Activated T-helper 1 cell treated with anti-CD3 and anti-CD28 coated beads, Interleukin-12 subunit alpha, Interleukin-12 subunit beta, Interleukin-2, Interleukin-4 antibody, amounts not matched to agents 30 ng/mL and 10 ng/mL and 1 ng/mL, durations not matched to agents 14 hours and 24 hours and 36 hours (primary cell): ENCODE measurements at places on chromosomes 16 and 17.

DNA sequence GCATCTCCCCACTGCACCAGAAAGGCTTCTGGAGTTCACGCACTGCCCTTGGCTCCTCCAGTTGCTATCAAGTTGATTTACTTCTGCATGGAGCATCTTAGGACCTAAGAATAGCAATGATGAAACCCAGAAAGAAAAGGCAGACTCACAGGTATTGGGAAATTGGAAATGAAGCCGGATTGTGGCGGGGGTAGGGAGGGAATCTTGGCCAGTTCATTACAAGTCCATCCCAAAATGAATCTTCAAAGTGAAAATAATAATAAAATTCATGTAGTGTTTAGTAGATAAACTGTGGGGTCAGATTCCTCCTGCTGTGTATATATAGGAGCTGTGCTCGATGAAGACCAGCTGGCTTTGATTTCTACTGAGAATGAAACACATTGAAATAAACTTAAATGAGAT lies 33.7 kb downstream of the TEKT3 start:
- no peak for DNase-seq

DNA sequence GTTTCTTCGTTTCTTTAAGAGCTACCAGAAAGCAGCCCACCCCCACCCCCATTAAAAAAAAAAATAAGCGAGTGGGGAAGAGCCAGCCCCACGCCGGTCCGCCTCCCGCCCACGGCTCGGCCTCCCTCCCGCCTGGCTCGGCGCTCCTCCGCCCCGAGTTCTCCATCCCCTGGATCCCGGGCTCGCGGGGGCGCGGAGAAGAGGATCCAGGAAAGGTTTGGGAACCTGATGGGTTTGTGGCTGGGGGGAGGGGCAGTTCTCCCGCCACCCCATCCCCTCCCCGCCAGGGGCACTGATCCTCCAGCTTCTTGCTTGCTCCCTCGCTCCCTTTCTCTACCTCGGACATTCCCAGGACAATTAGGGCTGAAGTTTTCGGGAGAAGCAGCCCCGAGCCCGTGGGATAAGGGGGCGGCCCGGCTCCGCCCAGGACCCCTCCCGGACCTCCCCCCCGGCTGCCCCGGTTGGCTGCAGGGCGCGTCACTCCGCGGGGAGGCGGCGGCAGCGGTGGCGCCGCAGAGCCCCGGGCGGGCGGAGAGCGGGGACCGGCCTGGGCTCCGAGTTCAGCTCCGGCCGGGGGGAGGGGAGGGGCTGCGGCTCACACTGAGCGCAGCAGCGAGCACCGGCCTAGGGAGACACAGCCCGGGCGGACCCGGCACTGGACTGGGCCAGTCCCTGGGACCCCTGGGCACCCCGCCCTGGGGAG lies 1.0 kb upstream of the SALL1 start:
- no peak for DNase-seq

DNA sequence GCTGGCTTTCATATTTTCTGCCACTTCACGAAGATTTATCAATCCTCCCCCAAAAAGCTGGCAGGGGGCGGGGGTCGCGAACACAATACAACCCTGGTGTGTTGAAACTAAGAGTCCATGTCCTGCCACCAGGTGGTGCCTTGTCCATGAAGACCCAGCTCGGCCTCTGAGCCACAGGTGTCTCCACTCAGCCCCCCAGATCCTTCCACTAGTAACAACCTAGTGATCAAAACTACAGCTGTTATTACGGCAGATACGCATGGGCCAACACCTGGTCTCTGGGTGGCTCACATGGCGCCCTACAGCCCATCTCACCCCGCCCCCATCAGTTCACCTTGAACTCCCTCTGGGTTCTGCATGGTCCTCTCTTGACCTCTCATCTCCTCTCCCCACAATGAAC lies 27.7 kb downstream of the USP7 start:
- no peak for DNase-seq

DNA sequence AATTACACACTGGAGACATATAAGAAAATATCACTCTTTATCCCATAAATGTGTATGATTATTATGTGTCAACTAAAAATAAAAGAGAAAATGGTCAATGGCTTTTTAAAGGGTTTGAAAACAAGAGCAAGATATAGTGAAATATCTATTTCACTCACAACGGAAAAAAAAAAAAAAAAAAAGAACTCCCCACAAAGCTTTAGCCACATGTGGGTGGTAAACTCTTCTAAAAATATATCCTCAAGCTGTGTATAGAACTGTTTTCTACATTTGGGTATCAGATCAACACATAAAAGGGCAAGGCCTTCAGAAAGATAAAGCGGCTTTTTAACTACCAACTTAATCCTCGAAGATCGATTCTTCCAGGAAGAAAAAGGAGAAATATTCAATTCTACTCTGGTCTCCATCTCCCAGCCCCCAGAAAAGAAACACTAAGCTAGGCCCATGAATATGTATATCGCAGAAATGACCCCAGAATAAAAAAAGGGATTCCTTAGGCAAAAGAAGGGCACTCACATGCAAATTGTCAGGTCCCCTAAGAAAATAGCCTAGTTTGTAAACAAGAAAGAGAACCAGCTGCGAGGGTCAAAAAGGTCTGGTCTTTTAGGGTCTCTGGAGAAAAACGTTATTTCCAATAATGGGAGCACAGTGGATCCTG lies 4.4 kb downstream of the LITAF start:
- DNase-seq, result no peak

DNA sequence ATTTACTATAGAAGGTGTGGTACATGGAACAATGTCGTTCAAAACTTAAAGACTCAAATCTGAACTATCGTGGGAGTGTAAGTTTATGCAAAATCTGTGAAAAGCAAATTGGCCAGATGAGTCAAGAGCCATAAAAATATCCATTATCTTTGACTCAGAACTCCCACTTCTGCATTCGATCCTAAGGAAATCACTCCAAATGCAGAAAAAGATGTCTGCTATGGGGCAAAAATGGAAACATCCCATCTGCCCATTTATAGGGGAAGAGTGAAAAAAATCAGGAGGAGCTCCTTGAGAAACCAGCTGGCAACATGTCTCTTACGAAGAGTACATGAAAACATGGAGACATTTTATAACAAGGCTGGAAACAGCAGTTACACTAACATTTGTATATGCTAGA lies 43.6 kb upstream of the CCDC182 start:
- no peak for DNase-seq

- no peak for DNase-seq
These were observed 898 bp downstream of the CAPNS2 start for GRCh38 chr16:55567382-55567781.

DNA sequence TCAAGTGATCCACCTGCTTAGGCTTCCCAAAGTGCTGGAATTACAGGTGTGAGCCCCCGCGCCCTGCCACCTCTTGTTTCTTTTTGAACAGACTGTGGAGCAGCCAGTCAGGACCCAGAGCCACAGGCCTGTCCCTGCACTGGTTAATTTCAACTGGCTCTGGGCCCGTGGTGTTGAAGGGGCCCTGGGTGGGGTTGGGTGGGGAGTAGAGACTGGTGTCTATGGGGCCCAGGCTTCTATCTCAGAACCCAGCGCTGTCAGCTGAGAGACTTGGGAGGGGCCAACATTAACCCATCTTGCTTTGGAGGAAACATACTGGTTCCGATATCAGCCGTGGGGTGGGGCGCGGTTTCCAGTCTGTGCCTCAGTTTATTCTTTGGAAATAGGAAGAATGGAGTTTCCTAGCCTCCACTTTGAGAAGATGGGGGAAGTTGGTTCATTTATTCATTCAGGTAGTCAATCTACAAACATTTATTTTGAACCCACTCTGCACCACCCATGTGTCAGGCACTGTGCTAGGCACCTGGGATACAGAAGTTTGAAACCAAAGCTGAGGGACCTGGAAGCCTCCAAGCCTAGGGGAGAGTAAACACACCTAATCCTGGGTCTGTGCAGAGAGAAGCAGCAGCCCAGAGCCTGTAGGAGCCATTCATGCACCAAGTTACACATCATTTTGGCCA lies 15.5 kb upstream of the SLC4A1 start:
- DNase-seq, result no peak

- no peak for DNase-seq
These were observed 1.2 kb downstream of the ERN2 start for GRCh38 chr16:23711785-23712184.

- no peak for DNase-seq
These were observed 170.3 kb downstream of the COPRS start for GRCh38 chr17:31688701-31689100.

DNA sequence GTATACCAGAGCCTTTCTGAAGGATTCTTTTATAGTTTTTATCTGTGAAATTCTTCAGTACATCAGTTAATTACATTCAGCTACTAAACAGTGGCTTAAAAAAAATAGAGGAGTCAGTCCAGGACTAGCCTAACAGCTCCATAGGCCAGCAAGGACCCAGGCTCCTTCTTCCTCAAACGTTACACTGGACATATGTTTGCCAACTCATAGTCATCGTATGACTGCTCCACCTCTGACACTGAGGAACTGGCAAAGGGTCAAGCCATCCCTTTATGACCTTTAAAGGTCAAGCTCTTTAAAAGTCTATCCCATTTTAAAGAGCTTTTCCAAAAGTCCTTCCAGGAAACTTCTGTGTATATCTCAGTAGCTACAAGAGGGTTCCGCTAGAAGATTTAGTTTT lies 36.6 kb downstream of the PHLPP2 start:
- DNase-seq, result no peak

DNA sequence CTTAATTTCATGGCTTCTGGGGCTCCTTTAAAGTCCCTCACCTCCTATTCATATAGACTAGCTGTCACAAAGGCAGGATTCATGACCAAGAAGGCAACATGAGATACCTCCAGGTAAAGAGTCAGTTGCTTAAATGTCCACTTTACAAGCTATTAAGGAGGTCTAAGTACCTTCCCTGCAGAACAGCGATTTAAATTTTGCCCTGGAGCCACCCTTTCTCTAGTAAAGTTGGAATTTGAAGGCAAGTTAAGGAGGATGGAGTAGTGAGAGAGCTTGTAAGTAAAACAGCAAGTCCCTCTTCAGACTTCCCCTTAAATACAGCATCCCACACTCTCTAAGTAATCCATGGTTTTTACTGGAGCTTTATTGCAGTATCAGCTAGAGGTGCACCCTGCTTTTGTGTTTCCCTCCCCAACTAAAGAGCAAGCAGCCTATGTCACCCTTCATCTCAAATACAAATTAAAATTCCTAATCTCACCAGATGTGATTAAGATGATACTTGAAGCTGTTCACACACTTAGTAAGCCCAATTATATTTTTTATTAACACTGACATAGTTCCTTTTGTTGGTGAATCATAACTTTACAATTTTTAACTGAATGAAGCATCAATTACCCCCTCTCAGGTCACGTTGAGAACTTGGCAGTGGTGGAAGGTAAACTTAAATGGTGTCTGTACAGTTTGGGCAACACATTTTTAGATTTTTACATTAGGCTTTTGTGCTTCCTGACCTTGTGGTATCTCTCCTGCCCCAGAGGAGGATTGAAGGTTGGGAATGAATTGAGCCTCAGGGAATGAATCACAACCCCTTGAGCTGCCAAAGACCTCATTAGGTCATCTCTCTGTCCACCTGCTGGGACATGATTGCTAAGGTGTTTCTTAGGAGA lies 108.9 kb downstream of the TANGO6 start:
- DNase-seq, result no peak

DNA sequence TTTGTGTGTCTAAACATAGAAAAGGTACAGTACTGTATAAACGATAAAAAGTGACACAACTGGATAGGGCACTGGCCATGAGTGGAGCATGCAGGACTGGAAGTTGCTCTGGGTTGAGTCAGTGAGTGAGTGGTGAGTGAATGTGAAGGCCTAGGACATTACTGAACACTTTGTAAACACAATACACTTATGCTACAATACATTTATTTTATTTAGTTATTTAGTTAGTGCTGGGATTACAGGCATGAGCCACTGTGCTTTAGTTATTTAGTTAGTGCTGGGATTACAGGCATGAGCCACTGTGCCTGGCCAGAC lies 4.6 kb downstream of the CFAP20 start:
- DNase-seq, result no peak

DNA sequence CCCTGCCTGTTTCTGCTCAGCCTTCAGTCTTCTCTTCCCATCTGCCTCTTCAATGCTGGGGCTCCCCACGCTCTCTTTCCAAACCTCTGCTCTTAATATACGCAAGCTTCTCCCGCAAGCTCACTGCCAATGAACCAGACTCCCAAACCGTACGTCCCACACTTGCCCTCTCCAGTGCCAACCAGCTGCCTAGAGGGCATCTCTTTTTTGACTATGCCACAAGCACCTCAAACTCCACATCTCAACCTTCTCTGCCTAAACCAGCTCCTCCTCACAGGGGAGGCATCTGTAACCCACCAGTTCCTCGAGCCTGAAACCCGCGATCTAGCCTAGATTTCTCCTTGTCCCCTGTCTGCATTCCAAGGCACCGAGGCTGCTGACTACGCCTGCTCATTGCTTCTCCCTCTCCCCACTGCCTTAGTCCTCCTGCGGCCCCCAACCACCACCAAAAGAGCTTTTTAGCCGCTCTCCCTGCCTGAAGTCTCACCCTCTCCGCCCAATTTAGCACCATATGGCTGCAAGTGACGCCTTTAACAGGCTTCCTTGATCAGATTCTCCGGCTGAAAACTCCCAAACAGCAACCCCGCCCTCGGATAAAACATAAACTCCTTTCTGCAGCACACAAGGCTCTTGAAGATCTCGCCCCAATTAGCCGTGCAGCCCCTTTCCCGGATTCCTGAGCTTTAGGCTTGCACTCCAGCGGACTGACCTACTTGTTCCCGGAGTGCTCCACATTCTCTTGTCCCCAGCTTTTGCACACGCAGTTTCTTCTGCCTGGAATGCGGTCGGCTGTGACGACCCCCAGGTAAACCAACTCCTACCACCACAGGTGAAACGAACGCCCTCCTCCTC lies 1.5 kb downstream of the GGA2 start:
- no peak for DNase-seq

- no peak for DNase-seq
These were observed 103.7 kb downstream of the NPIPB5 start for GRCh38 chr16:22614271-22614947.

GRCh38 chr17:17126131-17127110 lies 79.7 kb downstream of the PLD6 start:
- DNase-seq, result no peak

DNA sequence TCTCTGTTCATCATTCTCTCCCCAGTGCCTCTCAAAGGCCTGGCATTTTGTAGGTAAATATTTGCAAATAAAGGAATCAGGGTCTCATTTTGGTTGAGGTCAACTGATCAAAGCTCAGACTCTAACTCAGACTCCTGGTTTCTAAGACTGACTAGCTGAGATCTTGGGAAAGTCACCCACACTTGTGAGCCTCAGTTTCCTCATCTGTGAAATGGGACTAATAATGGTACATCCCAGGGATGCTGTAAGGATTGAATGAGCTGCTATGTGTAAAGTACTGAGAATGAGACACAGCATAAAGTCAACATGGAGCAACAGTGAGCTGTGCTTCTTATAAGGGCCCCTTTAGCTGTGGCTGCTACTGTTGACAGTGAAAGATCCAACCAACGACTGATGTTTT lies 70.6 kb upstream of the XYLT1 start:
- DNase-seq, result no peak
